PC-3 (cell line): ENCODE measurements at places on chromosomes 7 and 10.
A peak's percentile ranks its signal among the peaks of the same experiment; 100 is the strongest.

DNA sequence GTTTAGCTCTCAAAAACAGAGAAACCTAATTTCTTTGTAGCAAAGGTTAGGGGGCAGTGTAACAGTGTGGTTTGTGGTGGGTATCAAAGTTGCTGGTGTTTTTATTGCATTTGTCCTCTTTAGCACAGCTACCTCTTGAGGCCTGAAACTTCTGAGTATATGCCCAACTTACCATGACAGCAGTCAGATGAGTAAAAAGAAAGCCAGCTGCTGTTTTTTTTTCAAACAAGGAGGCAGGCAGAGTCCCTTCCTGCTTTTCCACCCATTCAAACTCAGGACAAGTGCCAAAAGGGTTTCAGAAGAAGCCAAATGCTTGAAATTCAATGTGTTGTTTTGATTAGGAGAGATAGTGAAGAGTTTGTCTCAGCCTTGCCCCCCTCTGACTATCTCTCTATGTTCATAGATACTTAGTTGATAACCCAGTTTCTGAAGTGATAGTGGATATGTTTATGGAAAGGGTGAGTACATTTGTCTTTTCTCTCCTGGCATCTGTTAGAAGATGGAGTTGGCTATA is 23.1 kb downstream of the GBF1 start:
- no peak for DNase-seq

- DNase-seq: no peak
These were observed 76.3 kb downstream of the FOXL3 start for GRCh38 chr7:366161-366803.

DNA sequence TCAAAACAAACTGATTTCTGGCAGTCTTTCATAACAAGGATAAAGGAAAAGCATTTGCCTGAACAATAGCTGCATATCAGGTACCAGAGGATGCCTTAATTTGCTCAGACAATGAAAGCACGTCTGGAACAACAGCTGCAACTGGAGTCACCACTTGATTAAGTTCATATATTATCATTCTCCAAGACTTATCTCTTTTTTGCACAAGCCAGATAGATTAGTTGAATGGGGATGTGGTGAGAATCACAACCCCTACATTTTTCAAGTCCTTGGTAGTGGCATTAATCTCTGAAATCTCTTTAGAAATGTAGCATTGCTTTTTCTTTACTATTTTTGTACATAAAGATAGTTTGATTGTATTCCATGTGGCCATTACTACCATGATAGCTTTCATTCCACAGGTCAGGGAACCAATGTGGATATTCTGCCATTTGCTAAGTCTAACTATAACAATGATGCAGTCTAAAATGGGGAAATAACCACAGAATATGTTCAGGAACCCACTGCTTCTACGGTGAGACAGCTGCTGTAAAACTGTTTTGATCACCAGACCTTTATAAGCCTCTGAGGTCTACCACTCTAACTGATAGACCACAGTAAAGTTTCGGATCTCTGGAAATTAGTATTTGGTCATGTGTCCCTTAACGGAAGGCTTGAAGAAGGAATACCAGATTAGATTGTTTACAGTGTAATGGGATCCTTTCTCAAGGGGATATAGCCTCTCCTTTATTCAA is 1176.2 kb downstream of the DNAJB9 start:
- no peak for DNase-seq

GRCh38 chr7:68868978-68869377 is 729.3 kb upstream of the AUTS2 start:
- DNase-seq: no peak

- DNase-seq: no peak
These were observed 57.1 kb downstream of the AMPH start for GRCh38 chr7:38574086-38574485.

DNA sequence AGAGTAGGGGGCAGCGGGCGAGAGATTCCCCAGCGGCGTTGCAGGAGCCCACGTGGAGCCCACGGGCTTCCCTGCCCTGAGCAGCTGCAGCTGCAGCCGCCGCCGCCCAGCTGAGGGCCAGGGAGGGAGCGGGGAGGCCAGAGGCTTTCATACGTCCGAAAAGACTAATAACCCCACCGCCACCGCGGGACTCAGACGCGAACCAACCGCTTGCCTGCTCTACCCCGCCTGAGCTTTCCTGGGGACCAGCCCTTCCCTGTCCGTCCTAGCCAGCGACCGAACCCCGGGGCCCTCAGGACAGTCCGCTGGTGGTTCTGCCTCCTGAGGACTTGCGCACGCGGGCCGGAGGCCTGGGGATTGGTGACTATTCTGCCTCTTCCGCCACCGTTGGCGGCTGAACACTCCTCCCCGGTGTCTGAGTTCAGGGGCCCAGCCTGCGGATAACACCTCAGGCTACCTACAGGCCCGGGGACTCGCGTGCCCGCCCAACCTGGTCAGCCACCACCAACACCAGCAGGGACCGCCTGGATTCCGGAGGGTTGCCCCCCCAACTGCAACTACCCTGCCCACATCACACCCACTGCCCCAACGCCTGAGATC is 18.4 kb downstream of the IFT22 start:
- DNase-seq: no peak

DNA sequence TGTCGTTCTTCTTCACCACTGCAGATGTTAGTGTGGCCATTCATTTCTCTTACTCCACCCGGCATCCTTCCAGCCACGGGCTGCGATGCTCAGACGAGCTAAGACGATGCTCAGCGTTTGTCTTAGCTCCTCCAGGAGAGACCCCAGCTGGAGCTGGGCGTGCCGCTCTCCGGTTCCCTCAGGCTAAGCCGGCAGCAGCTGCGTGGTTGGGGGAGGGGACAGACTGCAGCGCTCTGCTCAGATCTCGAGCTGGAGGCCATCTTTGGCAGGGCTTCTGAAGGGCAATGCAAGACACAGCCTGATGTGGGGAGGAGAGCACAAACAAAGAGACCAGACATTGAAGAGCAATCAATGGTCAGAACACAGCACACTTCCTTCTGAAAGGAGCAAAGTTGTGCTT is 4.8 kb downstream of the INA start:
- no peak for DNase-seq

GRCh38 chr7:151708610-151709009 is 168.3 kb downstream of the PRKAG2 start:
- no peak for DNase-seq

DNA sequence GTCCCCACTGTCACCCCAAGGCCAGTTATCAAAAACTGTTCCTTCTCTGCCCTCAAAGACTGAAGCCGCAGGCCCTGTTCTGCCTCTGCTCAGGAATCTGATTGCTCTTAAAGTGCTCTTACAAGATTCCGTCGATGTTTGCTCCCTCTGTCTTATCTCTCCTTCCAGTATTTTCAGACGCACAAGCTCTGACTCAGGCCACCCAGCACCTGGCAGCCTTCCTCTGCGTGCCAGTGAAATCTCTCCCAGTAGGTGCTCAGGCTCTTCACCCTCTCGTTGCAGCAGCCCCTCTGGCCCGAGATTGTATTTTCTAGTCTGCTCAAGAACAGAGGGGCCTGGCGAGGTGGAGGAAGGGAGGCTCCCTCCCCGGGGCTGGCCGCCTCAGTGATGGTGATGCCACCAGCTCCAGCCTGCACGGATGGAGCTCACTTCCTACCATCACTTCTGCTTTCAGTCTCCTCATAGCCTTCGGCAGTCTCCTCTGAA is 276.2 kb downstream of the USP6NL start:
- DNase-seq: no peak

DNA sequence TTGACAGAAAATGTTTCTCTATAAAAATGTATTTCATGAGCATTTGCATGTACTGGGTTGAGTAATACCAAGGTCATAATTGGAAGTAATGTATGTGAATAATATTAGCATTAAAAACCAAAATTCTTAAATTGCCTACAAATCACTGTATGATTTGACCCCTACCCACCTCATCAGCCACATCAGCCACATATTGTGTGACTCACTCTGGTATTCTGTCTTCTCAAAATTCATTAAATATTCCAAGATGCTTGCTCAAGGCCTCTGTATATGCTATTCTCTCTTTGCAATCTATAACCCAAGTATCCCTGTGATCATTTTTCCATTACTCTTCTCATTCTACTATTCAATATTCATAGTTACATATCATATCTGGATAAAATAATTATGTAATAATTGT is 21.4 kb downstream of the POT1 start:
- DNase-seq: no peak

- DNase-seq: no peak
These were observed 27.1 kb downstream of the DUSP5 start for GRCh38 chr10:110524859-110525232.

DNA sequence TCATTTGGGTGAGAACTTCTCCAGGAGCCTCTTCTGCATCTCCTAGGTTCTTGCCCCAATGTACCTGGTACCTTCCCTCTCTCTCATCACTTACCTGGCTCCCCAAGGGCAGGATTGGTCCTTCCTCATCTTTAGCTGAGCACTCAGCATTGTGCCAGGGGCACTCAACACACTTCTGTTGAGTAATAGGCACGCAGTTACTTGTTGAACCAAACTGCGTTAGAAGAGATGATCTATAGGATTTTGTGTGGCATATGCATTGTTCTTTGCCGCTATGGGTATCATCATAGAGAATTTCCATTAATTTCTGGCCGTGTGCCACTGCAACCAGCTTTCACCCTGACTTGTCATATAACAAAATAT is 16.4 kb downstream of the TBXAS1 start:
- no peak for DNase-seq

GRCh38 chr7:51705701-51706100 is 389.1 kb upstream of the COBL start:
- DNase-seq: no peak

DNA sequence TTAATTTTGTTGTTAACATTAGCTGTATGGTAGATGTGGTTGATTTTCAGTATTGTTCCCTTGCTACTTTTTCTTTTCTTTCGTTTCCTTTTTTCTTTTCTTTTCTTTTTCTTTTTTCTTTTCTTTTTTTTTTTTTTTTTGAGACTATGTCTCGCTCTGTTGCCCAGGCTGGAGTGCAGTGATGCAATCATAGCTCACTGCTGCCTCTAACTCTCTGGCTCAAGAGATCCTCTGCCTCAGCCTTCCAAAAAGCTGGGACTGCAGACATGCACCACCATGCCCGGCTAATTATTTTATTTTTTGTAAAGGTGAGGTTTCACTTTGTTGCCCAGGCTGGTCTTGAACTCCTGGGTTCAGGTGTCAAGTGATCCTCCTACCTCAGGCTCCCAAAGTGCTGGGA is 14.4 kb downstream of the SLC26A3 start:
- DNase-seq: no peak

DNA sequence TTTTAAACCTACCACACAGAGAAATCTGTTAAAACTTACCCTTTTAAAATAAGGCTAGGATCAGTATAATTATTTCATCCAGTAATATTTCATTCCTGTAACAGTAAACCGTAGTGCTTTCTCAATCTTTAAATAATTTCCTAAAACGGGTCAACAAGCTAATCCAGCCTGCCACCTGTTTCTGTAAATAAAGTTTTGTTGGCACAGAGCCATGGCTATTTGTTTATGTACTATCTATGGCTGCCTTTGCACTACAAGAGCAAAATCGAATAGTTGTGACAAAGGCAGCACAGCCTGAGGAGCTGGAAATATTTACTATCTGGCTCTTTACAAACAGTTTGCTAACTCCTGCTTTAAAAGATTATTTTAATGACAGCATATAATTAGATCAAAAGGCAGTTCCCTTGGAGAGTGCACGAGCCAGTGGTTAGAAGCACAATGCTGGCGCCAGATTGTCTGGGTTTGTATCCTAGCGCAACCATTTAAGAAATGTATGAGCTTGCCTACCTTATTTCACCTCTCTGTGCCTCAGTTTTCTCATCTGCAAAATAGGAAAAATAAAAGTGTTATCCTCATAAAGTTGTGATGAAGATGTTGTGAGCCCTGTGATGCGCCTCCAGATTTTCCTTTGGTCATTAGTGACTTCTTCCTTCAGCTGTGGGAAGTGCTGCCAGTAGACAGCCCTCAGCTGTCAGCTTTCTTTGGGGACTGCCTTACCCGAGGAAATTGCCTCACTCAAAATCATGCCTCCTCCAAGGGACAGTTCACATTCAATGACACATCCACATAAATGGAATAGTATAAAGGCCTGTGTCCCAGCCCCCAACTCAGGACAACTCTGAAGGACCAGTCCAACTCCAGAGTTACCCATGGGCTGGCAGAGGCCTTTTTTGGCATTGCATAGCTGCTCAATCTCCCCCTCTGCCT is 11.8 kb upstream of the MIOS start:
- DNase-seq: no peak

- no peak for DNase-seq
These were observed 803 bp downstream of the GOLGA7B start for GRCh38 chr10:97850446-97850845.

DNA sequence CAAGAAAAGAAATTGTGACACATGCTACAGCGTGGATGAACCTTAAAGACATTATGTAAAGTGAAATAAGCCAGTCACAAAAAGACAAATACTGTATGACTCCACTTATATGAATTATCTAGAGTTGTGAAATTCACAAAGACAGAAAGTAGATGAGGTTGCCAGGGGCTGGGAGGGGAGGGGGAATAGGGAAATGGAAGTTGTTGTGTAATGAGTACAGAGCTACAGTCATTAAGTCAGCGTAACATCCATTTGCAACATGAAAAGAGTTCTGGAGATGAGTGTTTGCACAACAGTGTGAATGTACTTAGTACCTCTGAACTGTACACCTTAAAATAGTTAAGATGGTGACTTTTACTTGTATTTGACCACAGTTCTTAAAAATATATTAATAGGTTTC is 112.1 kb upstream of the CDK1 start:
- peak; percentile 38 for DNase-seq

- no peak for DNase-seq
These were observed 1188.0 kb downstream of the DNAJB9 start for GRCh38 chr7:109757713-109758112.

GRCh38 chr7:82605247-82605864 is 161.8 kb upstream of the CACNA2D1 start:
- peak; percentile 59 for DNase-seq

DNA sequence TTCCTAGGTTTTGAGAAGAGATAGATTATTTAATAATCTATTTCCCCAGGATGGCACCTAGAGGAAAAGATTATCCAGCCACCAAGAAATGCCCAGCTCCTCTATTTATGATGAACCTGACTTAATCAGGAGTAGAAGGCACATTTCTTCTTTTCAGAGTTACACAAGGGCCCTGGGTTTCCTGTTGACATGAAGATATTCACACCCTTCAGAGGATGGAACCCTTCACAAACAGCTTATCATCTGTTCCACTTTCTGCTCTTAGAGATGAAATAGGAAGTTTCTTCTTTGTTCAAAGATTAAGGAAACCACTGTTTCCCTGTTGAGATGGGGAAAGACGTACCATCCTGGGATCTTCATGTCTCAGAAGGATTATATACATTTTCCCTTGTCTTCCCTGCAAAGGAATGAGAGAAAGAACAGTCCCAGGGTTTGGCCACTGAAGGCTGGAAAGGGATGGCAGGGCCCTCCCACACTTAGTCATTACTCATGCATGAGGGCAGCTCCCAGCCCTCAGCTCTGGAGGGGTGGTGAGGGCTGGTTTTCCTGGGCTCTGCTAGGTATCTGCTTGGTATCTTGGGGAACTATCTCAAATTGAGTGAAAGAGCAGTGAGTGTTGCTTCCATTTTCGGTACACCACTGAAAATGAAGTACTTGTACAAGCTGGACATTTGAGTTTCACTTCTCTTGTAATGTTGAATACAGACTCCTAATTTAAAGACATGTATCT is 64.0 kb downstream of the MTPAP start:
- DNase-seq: peak; percentile 35

GRCh38 chr7:38448054-38448453 is 174.6 kb upstream of the TARP start:
- DNase-seq: no peak

GRCh38 chr7:101031082-101031481 is 11.2 kb downstream of the MUC17 start:
- DNase-seq: no peak

GRCh38 chr10:86958901-86959736 is 720 bp downstream of the SNCG start:
- peak; percentile 51 for DNase-seq
